ENCODE measurements at places on chromosomes 13 and 19.

GRCh38 chr13:93775507-93776108 lies 549.0 kb downstream of the GPC6 start:
- peak; percentile 28 for DNase-seq

GRCh38 chr19:47848823-47849473 lies 10.1 kb upstream of the TPRX2 start:
- no peak for DNase-seq

DNA sequence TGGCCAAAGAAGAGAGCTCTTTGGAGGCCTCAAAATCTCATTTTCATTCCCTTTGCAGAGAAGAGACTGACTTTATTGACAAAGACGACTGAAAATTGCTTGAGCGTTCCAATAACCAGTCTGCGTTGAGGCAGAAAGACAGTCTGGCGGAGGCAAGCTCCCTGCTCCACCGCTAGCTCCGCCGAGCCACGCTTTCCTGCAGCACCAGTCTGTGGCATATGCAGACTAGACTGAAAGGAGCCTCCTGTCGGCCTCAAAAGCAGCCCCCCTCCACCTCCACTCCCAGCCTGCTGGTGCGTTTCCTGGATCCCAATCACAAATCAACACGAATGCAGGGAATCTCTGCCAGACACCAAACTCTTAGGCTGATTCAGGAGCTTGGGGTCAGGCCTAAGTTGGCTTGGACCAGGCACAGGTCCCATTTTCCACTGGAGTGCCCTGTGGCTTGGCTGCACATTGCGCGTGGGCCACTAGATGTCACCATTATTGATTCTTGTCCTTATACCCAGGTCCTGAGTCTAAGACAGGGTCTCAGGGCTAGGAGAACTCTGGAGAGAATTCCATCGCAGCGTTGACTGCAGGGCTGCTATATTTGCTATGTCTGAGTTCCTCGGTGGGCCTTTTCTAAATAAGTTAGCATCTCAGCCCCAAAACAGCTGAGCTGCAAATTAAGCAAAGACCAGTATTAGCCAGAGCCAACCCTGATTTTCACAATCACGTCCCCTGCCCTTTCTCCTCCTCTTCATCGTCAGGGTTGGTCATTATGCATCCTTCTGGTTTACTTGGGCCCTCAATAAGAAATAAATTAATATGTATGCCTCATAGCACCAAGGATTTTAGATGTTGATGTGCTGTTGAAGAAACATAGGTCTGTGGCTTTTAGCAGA lies 5.2 kb upstream of the ZNF507 start:
- peak; percentile 63 for DNase-seq

GRCh38 chr13:41459432-41460073 lies 2.2 kb downstream of the RGCC start:
- no peak for DNase-seq

DNA sequence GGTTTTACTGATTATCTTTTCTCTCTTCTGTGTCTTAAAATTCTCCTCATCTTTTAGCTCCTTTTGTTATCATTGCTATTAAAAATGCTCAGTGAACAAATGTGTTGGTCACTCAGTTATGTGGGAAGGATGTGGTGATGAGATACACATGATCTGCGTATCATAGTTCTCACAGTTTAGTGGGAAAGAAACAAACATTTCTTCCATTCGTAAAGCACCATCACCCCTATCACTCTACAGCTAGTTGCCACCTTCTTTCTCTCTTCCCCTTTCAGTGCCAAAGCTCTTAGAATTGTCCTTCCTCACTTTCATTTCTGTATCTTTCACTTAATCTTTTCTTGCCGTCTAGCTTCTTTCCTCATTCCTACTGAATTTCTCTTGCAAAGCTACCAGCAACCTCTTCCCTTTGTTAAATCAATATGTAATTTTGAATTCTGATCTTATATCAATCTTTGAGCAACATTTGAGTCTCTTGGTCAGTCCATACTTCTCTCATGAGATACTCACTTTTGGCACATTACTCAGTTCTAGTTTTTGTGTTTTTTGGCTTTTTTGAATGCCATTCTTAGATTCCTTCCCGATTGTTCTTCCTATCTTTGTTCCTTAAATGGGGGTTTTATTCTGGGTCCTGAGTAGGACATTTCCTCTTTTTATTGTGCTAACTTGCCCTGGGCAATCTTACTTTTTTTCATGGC lies 122.3 kb downstream of the PCCA start:
- peak; percentile 31 for DNase-seq

GRCh38 chr19:17902701-17903100 lies 30.1 kb upstream of the CCDC124 start:
- DNase-seq = peak; percentile 95

DNA sequence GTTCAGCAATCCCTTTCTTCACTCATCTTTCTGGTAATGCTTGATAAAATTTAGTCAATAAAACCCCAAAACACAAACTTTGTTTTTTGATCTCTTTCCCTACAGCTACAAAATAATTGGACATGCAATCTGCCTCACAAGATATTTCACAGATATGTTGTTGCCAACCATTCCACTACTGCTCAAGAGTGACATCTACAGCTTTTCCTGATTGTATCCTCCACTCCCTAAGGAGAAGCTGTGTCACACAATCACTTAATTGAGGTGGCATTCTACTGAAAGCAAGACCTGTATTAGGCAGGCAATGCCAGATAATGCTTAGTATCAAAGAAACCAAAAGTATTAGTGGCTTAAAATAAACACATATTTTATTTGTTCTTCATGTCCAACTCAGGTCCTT lies 1646.2 kb upstream of the SPRY2 start:
- no peak for DNase-seq

GRCh38 chr13:86858216-86858615 lies 813.0 kb upstream of the SLITRK5 start:
- DNase-seq = no peak

DNA sequence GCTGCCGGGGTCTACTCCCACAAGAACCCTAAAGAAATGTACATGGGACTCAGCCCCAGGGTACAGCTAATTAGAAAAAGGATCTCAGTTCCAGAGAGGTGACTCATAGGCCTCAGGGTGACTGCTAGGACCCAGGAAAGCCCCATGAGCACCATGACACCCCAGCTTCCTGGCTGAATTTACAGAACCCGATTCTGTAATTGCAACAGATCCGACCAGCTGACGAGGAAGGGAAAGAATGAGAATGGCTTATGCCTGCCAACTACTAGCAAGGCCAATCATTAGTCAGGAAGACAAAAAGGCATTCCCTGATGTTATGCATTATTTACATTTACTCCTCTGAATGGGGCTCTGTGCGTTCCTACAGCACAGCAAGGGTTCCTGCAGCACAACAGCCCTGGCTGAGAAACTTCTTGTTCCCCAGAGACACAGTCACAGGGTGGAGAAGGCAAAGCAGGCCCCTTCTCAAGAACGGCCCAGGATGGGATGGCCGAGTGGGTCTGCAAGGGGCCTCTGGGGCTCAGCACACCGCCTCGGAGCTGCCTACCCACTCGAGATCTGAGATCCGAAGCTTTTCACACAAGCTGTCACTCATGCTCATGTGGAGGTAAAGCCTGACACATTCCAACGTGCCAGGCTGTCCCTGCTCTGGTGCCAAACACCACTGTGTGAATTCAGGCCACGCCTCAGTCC lies 27.2 kb downstream of the PBX4 start:
- DNase-seq = peak; percentile 76

GRCh38 chr19:16160943-16161560 lies 12.3 kb downstream of the CIB3 start:
- DNase-seq = peak; percentile 70

DNA sequence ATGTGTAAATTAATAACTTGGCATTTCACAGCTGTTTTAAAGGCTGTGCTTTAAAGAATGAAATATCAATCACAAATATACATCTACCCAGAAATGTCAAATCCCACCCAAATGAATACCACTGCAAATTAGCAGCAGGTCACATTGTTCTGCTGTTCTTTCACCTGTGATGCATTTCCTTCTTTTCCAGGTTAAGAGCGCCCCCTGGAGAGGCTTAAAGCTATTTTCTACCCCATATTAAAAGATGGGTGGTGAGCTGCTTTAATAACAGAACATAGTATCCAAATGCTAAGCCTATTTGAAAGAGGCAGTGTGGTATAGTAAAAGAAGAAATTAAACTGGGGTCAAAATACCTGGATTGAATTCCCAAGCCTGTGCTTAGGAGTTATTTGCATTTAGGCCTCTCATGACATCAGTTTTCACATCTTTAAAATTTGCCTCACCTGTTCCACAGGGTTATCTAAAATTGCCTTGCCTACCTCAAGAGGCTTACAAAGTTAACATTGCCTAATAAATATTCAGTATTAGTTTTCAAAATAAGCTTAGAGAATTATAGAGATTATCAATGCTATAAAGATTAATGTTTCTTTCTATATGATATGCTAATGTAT lies 396.9 kb upstream of the SLITRK5 start:
- peak; percentile 80 for DNase-seq

GRCh38 chr19:3893509-3894179 lies 13.2 kb downstream of the ATCAY start:
- no peak for DNase-seq

- DNase-seq = no peak
These were observed 7.4 kb upstream of the CYP4F3 start for GRCh38 chr19:15633082-15633835.

- no peak for DNase-seq
These were observed 37.6 kb upstream of the IGFL1 start for GRCh38 chr19:46191972-46192371.

DNA sequence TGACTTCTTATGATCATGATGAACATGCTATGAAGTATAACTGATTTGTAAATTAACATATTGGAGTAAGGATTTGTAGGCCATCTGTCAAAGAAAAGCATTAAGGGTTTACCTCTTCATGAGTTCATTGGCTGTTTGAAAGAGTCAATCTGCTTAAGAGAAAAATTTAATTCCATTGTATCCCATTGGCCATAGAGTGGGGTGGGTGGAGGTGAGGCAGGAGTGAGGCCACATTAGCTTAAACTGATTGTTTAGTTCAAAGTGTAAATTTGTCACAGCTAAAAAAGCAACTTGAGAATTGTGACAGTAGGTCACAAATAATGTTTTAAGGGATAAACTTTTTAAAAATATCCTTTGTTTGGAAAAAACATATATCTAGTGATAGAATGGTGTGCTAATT lies 11.4 kb downstream of the GPR180 start:
- DNase-seq = no peak

GRCh38 chr13:26658448-26659385 lies 101.2 kb downstream of the WASF3 start:
- DNase-seq = no peak

GRCh38 chr13:70829748-70830147 lies 721.5 kb upstream of the KLHL1 start:
- DNase-seq = no peak

DNA sequence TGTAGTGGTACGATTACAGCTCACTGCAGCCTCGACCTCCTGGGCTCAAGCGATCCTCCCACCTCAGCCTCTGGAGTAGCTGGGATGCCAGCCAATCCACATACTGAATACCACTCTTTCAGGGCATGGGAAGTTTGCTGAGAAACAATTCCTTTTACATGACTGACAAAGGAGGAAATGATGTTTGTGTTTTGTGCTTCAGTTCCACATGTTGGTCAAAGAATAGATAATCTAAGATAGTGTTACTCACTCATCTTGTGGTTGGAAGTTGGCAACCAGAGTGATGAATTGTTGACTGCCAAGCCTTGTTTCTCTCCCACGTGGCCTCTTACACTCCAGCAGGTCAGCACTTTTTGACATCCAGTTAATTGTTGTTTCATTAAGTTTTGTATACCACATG lies 7.6 kb downstream of the MBD3L2B start:
- DNase-seq = peak; percentile 22

GRCh38 chr19:17496337-17496997 lies 15.0 kb upstream of the PGLS start:
- DNase-seq = peak; percentile 84

DNA sequence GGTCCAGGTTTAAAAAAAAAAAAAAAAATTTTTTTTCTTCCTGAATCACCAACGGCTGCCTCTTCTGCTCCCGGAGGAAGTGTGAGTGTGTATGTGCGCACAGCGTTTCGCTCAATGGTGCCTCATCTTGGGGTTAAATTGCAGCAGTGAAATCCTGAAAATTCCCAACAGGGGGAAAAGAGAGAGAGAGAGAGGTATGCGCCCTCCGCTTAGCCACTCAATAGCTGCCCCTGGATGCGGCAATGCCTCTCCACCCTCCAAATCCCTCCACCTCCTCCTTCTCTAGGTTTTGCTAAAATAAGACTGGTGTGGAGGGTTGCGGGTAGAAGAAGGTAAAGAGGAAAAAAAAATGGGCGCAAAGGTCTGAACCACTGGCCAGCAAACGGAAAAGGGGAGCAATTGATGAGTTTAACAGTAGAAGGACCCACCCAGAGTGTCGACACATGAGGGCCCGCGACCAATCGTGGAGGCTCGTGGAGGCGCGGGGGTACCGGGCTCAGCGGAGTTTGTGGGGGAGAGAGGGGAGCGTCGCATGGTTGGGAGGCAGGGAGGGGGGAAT lies 853 bp upstream of the CACNA1A start:
- DNase-seq = no peak

DNA sequence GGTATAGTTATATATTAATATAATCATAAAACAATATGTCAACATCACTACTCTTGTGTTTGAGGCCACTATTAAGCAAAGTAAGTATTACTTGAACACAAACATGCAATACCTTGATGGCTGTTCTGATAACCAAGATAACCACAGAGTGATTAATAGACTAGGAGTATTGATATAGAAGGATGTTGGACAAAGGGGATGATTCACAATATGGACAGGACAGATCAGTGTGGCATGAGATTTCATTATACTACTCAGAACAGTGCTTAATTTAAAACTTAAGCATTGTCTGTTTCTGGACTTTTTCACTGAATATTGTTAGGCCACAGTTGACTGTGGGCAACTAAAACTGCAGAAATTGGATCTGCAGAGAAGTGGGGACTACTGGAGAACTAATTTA lies 384.2 kb downstream of the SLITRK1 start:
- no peak for DNase-seq

DNA sequence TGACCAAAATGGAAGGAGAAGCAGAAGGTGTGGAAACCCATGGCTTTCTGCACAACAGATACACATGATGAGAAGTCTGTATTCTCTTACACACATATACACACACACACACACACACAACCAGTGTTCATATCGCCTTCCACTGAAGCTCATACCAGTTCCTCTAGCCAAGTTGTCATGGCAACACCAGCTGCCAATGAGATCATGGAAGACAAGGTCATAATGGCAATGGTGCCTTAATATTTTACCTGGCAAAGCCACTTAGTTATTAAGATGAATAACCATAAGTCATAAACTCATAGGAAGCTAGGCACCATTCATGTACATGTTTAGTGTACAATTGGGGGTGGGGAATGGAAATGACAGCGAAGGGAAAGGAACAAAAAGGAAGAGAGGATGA lies 2.6 kb upstream of the DHRS12 start:
- peak; percentile 27 for DNase-seq
